ENCODE measurements at places on chromosomes 3 and 15. TPM values are rescaled to one million over a fixed set of nuclear protein-coding genes. Genes with fewer than 3 reads are reported as not detected.

The SNTN gene
- not detected for total RNA-seq

The CPLX3 gene
- total RNA-seq, result 0.06 TPM

The IMPG2 gene
- 0.01 TPM for total RNA-seq

The NISCH gene
- total RNA-seq, result 11.4 TPM

The FANCI gene
- 60.5 TPM for total RNA-seq

The TEX264 gene
- 69.3 TPM for total RNA-seq

The EPHB3 gene
- total RNA-seq, result 0.17 TPM

The COL7A1 gene
- 147 TPM for total RNA-seq

The ZNF80 gene
- total RNA-seq, result not detected

The GRAMD2A gene
- 0.16 TPM for total RNA-seq

The HCLS1 gene
- total RNA-seq, result 0.08 TPM

The SERPINI2 gene
- total RNA-seq, result not detected

The CYP1A2 gene
- not detected for total RNA-seq

The EBLN2 gene
- 0.43 TPM for total RNA-seq

The NR1I2 gene
- total RNA-seq, result not detected

The TMEM212 gene
- not detected for total RNA-seq

The SPINT1 gene
- 0.82 TPM for total RNA-seq
